MG63 (cell line): ENCODE measurements at places on chromosomes 13 and 19.

DNA sequence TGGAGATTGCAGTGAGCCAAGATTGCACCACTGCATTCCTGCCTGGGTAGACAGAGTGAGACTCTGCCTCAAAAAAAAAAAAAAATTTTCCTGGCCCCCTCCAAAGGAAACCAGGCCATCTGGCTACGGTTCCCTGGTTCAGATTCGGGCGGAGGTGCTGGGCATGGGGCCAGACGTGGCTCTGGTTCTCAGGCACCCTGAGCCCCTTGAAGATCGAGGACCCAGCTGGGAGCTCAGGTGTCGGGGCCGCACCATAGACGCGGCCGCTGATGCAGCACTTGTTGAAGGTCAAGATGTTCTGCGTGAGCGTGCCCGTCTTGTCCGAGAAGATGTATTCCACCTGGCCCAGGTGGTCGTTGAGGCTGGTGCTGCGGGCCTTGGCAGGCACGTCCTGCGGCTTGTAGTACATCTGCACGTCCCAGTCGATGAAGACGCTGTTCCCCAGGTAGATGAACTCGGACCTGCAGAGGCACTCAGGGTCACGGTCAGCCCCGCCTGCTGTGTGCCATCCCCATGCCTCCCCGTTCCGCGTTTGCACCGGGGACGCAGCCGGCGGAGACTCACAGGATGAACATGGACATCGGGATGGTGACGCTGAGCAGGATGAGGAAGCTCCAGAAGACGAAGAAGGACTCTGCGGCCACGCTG is 12.3 kb downstream of the ATP8B3 start:
- DNase-seq: no peak

- DNase-seq: no peak
These were observed 3.8 kb upstream of the ATP1A3 start for GRCh38 chr19:41997851-41998229.

DNA sequence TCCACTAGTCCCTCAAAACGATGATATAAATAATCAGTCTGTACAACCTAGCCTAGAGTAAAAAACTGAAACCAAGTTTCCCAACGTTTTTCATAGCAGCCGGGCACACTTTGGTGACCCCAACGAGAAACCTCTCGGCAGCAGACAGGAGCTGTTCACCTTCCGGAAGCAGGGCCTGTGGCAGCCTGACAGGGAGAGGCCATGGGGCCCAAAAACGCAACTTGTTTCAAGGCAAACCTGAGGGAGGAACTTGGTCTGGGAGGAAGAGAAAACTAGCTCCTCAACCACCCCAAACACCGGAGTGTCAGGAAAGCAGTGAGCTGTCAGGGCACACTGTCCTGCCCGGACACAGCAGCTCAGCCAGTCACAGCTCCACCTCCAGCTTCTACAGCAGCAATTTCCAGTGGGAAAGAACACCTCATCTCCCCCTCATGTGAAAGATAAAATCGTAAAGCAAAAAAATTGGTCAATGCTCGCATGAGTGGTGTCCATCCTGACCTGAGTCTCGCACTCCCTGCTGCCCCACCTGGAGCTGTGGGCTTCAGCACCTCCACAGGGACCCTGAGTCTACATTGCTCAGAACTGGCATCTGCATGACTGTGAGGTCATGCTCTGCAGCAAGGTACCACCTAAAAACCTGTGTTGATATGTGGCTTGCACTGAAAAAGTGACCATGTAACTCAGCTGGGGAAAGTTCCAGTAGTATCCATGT is 40.6 kb upstream of the LATS2 start:
- DNase-seq: no peak

DNA sequence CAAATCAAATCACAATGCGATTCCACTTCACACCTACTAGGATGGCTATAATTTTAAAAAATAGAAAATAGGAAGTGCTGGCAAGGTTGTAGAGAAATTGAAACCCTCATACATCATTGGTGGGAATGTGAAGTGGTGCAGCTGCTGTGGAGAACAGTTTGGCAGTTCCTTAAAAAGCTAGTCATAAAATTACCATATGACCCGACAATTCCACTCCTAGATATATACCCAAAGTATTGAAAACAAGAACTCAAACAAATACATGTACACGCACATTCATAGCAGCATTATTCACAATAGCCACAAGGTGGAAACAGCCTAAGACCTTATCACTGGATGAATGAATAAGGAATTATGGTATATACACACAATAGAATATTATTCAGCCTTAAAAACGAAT is 12.0 kb downstream of the HMGB1 start:
- DNase-seq: no peak

DNA sequence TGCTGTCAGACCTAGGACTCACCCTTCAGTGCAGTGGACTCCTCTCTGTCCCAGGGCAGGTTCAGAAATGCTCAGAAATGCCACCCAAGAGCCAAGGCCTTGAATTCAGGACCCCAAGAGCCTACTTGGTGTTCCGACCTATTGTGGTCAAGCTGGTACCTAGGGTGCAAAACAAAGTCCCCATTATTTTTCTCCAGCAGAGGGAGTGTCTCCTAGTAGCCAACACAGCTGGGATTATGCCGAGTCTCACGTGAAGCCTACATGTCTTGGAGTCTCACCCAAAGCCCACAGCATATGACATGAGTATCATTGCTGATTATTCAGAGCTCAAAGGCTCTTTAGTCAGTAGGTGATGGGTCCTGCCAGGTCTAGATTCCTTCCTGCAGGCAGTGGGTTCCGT is 671.1 kb upstream of the SPRY2 start:
- DNase-seq: no peak

DNA sequence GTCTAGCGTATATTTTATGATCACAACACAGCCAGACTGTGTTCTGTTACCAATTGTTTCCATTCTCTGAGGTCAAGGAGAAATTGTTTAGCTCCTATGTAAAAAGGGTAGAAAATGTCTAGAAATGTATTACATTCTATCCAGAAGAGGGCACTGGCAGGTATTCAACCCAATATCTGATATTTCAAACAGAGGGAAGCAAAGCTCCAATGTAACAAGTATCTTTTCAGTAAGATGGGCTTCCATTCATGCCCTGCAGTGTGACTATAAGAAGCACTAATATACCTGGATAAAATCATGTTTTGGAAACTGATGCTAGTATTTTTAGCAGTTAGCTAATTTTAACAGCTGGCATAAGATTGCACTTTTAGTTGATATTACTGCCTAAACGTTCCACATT is 312.7 kb downstream of the FGF14 start:
- DNase-seq: no peak

DNA sequence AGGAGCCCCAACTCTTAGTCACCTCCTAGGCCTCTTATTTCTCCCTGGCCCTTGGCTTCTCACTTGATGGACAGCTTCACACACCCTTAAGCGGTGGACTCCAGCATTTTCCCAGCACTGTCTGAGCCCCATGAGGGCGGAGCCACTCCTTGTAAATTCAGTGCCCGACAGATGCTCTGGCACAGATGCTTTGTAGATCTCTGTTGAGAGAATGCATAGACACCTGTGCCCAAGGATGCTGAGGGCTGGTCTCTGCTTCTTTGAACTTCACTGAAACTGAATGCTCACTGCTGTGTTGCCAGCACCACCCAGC is 3.3 kb downstream of the SYCN start:
- no peak for DNase-seq

DNA sequence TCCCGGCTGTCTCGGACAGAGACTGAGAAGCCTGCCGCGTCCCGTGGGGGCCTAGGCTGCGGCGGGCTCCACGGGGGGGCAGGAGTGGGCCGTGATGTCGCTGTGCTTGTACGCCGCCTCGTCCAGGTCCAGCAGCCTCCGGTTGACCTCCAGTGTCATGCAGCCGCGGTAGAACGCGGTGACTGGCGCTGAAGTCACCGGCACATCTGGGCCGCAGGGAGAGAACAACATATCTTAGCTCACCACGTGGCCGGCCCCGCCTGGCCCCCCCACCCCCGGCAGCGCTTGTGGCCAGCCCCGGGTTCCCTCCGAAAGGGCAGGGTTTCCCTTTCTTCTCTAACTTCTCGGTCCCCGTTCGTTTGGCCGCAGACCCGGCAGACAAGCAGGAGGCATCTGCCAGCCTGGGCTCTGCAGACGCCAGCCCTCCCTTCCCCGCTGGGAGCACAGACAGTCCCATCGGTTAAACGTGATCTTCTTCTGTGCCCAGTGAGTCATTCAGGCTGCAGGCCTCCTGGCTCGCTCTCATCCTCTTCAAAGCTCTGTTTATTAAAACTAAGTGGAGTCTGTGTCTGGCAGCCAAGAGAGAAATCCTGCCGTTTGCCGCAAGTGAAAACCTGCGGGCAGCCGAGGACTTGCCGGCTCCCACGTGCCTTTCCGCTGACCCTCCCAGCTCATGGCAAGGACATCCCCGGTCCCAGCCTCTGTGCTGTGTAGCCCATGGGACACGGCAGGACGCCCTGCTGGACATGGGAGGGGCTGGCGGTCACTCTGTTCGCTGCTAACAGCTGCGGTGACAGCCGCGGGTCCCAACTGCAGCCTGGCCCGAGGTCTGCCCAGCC is 42.8 kb downstream of the GAS6 start:
- DNase-seq: peak; percentile 99

- no peak for DNase-seq
These were observed 27.3 kb downstream of the SHISA2 start for GRCh38 chr13:26024558-26024957.

DNA sequence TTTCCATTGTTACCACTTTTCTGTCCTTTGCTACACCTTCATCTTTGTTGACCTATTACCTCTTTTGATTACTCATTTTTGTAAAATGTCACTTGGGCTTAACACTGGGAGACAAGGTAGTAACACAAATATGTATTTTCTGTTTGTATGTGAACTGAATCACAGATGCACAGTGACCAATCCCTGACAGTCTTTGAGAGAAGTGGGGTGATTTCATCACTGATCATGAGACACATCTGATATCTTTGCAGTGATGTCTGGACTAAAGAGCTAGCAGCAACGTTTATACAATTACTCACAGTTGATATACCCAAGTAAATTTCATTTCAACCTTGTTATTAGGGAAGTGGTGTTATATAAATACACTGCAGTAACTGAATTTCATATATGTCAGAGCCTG is 1397.4 kb upstream of the SPRY2 start:
- no peak for DNase-seq

DNA sequence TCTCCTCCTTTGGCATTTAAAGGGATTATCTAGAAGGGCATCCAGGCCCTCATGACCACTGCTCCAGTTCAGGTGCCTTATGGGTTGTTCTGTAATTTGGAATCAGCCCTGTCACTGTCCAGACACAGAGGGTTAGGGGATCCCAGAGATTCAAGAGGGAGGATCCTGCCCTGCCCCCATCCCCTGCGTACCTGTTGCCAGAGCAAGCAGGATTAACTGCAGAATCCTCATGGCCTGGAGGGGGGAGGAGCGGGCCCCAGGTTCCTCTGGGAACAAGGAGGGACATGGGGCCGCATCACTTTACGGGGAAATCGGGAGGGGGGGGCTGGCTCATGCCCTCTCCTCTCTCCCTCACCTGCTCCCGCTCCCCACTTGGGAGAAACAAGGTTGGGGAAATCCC is 1.0 kb downstream of the KLK11 start:
- DNase-seq: no peak
